Cortex of kidney (tissue), 1 donor: ENCODE measurements at places on chromosomes 1 and 21.

- DNase-seq = no peak
These were observed 746 bp downstream of the MIS18A start for GRCh38 chr21:32278103-32278502.

DNA sequence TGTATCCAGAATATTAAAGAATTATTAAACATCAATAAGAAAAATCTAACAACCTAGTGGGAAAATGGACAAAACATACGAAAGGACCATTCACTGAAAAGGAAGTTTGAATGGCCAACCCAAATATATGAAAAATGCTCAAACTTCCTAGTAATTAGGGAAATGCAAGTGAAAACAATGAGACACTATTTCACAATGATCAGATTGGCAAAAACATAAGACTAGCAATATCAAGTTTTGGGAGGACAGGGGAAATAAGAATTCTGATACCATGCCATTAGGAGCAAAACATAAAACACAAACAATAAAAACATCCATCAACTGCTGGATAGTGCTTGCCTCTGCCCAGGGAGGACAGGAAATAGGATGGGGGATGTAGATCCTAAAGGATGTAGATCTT lies 14.3 kb downstream of the XCL2 start:
- no peak for DNase-seq

DNA sequence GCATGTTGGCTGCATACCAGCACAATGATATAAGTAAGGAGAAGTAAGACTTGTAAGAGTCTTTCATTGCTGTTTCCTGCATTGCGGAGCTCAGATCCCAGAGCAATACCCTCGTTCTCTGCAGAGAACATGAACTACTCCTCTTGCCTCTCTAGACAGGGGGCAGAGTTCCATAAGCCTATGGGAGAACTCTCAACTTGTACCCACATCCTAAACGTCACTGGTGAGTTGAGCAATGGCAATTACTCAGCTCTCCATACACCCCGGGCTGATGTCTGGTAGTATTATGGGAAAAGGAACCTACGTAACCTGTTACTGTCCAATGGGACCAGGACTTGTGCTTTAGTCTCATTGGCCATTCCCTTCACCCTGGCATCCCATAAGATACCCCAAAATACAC lies 27.3 kb upstream of the ZNF496 start:
- no peak for DNase-seq

- no peak for DNase-seq
These were observed 1.2 kb downstream of the S100A3 start for GRCh38 chr1:153547560-153548551.

DNA sequence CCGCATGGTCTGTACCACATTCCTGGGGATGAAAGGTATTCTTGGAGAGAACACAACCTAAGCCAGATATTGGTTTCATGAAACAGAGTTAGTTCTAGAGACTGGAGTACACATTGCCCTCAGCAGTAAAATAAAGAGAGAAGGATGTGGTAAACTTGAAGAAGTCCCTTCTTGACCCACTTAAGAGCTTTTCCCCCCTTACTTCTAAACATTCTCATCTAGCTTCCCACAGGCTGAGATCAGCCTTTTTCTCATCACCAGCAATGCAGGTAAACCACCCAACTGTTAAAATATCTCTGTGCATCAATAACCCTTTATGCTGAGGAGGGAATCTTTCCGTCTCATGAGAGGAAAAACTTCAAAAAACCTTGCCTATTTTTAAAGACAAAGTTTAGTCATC lies 62.6 kb downstream of the SUSD4 start:
- no peak for DNase-seq

GRCh38 chr1:234655328-234656069 lies 45.5 kb upstream of the IRF2BP2 start:
- no peak for DNase-seq

- DNase-seq = no peak
These were observed 5.0 kb upstream of the CHD5 start for GRCh38 chr1:6185151-6185550.

GRCh38 chr1:33358795-33359503 lies 38.1 kb upstream of the A3GALT2 start:
- no peak for DNase-seq

DNA sequence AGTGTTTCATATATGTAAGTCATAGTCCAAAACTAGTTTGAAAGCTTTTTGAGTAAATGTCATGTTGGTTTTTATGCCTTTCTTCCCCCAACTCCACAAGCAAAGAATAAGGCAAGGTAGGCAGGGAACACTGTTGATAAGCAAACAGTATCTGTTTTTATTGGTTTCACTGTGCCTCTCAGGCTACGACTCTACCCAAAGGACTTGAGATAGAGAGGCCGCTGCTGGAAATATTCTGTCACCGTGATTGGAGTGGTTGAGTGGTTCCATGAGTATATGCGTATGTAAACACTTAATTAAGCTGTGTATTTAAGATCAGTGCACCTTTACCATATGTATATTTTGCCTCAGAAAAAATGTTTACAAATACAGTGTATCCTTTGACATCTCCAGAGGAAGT lies 138.1 kb upstream of the KIF26B start:
- no peak for DNase-seq

DNA sequence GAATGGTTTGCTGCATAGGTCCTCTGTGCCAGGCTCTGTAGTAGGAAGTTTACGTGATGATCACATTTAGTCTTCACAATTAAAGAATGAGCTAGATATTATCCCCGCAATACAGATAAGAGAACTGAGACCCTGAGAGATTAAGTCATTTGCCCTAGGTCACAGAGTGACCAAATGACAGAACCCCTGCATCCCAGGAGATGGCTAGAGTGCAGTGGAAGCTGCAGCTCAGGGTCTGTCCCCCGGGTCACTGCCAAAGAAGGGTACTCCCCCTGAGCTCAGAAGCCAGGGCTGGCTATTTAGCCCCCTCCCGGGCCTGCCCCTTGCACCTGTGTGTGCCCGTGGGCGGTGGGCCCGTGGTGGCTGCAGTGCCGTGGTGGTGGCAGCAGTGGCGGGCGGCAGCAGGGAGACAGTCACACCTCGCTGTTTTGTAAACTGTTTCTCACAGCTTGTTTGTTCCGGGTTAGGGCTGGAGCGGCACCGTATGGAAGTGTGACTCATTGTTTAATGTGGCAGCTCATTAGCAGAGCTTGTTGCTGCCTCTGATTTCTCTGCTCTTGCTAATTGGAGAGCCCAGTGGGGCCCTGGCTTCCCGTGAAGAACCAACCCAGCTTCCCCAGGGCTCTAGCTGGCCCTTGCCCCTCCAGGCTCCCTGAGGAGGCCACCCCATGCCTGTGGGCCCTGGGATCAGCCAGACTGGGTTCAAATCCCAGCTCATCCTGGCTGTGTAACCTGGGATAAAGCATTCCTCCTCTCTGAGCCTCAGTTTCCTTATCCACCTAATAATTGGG lies 19.3 kb upstream of the FOXO6 start:
- DNase-seq = no peak
